ENCODE measurements at places on chromosomes 5 and 9.

DNA sequence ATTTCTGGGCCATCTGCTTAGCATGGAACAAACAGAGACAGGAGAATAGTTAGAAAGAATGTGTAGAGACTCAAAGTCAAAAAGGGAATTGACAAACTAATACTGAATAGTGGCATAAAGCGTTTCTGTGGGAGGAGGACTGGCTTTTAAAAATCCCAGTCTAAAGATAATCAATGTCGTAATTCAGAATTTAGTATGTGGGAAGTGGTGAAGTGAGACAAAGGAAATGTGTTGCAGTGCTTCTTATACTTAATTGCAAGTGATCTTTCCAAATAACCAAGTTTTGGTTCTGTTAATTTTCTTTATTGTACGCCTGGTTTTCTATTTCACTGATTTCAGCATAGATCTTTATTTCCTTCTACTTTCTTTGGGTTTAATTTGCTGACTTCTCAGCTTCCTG is 133.2 kb downstream of the ENTREP1 start:
- DNase-seq = no peak

DNA sequence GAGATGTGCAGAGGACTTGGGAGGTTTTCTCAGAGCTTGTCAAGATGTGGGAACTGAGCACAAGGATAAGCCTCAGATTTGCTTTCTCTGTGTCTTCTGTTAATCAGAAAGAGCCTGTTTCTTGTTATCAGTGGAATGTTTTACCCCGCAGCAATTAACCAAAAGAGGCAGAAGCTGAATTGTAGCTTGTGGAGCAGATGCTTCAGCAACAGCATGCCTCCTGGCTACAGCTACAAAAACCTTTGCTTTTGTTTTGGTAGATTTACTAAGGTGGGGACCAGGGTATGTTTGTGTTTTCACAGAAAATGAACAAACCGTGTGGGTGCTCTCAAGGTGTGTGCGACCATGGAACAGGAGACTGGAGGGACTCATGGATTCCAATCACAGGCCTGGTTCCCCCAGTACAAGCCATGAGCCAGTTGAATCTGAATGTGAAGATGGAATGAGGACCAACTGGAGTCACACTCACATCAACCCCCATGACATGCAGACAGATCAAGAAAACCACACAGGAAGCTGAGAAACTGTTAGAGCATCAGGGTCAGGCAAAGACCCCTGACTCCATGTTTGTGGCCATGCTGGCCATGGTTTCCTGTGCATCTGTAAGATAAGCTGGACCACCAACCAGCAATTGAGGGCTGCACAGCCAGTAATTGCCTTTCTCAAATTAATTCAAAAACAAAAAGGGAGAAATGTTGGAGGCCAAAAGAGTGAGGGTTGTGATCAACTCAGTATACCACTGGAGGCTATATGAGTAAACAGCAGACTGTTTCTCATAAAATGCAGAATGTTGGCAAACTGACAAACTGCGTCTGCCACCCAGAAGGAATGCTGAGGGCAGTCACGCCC is 6.9 kb downstream of the UGT3A2 start:
- DNase-seq = no peak

GRCh38 chr9:18260521-18260920 is 213.4 kb upstream of the ADAMTSL1 start:
- DNase-seq = no peak

DNA sequence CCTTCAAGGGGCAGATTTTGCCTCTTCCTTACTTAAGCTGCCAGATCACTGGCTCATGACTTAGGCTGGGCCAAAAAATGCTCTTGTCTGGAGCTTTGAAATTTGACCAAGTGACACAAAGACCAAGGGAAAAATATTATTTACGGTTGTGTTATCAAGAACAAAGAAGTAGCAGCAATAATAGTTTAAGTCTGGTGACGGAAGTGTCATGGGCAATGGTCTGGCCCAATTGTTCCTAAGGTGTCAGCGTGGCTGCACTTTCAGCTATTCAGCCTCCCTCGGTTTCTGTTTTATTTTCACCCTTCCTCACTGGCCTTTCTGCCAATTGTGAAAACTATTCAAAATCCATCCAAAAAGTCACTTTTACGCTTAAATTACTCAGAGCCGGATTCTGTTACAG is 185.3 kb downstream of the CDH18 start:
- DNase-seq = no peak

GRCh38 chr5:125011947-125012346 is 265.5 kb upstream of the ZNF608 start:
- no peak for DNase-seq
